ENCODE measurements at places on chromosomes 11 and 22.

DNA sequence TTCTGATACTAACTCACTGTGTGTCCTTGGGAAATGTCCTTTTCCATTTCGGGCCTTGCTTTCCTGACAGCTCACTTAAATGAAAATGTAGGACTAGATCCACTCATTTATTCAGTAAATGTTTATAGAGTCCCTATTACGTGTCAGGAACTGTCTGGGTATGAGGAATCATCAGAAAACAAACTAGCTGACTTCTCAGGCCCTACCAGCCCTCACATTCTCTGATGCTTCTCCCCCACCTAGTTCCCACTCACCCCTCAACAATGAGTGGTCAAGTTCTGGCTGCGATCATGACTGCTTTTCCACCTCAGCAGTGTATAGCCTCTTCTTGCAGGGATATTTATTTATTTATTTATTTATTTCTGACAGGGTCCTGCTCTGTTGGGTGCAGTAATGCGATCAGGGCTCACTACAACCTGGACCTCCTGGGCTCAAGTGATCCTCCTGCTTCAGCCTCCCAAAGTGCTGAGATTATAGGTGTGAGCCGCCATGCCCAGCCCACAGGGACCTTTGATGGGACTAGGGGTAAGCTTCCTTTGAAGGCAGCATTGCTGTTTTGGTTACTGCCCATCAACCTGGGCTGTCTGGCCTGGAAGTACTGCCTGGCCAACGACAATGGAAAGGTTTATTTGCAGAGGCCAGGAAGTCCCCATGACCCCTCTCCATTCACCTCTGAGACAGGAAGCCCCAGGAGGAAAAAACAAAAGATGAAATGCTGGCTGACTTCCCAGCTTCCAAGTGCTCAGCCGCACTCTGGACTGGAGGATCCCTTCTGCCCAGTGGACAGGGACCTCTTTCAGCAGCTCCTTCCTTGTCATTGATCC, 33.1 kb upstream of the POLD3 start:
- no peak for DNase-seq

DNA sequence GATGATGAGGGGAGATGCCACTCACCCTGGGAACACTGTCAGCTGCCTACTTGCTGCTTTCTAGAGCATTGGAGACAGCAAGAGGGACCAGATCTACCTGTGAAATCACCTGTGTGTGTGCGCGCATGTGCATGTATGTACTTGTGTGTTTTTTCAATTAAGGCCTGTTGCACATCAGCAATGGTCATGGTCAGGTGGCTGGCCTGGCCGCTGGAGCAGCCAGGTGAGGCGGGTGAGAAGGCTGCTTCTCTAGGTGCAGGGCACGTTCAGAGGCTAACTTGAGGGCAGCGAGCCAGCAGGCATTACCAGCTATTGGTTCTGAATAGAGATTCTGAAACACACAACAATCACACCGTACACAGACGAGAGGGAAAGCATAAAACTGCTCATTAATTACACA, 65.1 kb downstream of the PARVG start:
- no peak for DNase-seq

- DNase-seq = no peak
Observed at GRCh38 chr22:30444632-30445437, 19.3 kb downstream of the MTFP1 start.

GRCh38 chr11:34278693-34279297, 79.0 kb downstream of the ABTB2 start:
- DNase-seq = no peak

- DNase-seq = no peak
Observed at GRCh38 chr11:110071197-110071596, 22.0 kb upstream of the ZC3H12C start.

DNA sequence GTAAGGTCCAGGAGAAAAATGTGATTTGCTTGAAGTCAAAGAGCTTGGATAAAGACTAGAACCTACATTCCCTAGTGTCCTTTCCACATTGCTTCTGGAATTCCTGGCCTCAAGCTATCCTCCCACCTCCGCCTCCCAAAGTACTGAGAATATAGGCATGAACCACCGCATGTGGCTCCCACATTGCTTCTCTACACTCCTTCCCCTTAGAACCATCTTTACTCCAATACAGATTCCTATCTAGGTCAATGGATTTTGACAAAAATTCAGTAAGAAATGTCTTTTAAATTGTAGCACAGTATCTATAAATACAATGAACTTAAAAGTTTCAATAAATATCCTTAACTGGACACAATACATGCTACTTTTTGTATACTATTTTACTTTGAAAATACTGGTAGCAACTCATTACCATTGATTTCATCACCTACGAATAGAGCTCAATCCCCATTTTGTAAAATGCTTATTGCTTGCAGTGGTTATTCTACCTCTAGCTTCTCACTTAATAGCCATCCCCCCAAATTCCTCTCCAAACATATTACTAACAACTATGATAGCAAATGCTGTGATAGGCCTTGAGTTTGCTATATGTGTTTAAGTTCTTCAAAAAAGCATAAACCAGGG, 53.4 kb downstream of the GAB2 start:
- DNase-seq = no peak

GRCh38 chr11:126159719-126160344, 51.6 kb downstream of the RPUSD4 start:
- no peak for DNase-seq

- DNase-seq = no peak
Observed at GRCh38 chr11:75773595-75774353, 5.2 kb downstream of the DGAT2 start.

- DNase-seq = no peak
Observed at GRCh38 chr11:93659196-93659595, 2.3 kb upstream of the CEP295 start.

DNA sequence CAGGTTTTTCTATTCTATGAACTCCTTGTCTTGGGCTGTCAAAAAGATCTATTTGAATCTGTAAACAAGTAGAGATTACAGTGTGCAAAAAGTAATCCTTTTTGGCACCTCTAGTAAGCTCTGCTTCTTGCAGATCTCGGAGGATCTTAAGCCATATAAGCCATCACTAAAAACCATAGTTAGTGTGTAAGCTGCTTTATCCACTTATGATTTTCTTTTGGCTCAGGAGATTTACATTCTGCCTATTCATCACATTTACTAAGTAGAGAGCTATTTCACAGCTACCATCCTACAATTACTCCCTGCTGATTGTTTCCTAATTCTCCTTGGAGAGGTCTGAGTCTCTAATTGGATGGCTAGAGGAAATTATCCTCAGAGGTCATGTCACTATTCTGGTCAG, 385.7 kb downstream of the AASDHPPT start:
- DNase-seq = no peak
